ENCODE measurements at places on chromosomes 3 and 15.
A peak's percentile ranks its signal among the peaks of the same experiment; 100 is the strongest.

DNA sequence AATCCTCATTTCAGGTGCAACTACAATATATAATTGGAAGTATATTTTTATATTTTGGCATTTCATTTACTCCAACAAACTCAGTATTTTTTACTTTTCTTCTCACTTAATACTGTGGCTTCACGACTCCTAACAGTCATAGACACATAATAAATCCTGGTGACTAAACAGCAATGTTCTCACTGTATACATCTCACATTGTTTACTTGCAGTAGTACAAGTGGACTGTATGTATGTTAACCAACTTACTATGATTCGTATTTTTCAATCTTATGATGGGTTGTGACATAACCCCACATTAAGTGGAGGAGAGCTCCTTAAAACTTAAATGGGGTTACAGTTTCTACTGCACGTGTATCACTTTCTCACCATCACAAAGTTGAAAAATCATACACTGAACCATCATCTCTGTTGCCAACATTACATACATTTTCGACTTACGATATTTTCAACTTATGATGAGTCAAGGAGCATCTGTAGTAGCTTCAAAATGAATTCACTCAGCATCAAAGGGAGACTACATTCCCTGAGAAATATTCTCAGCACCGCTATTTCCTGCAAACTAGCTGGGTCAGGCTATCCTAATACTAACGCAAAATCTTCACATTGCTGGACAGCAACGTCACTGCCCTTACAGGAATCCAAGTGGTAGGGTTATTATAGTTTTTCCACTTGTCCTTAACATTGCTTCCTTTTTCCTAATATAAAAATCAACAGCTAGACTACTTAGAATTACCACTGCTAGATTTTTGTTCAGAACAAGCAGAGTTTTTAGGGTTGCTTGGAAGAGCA, 7.3 kb downstream of the ADAM10 start:
- DNase-seq: no peak

- no peak for DNase-seq
These were observed 225.8 kb upstream of the ALCAM start for GRCh38 chr3:105140899-105141367.

- no peak for DNase-seq
These were observed 222.7 kb downstream of the XXYLT1 start for GRCh38 chr3:195048059-195048905.

GRCh38 chr15:90221246-90221900, 12.4 kb downstream of the CIB1 start:
- no peak for DNase-seq

- DNase-seq: no peak
These were observed 2.0 kb downstream of the TRIM59 start for GRCh38 chr3:160447544-160447943.

- no peak for DNase-seq
These were observed 15.5 kb downstream of the UMPS start for GRCh38 chr3:124745756-124746155.

DNA sequence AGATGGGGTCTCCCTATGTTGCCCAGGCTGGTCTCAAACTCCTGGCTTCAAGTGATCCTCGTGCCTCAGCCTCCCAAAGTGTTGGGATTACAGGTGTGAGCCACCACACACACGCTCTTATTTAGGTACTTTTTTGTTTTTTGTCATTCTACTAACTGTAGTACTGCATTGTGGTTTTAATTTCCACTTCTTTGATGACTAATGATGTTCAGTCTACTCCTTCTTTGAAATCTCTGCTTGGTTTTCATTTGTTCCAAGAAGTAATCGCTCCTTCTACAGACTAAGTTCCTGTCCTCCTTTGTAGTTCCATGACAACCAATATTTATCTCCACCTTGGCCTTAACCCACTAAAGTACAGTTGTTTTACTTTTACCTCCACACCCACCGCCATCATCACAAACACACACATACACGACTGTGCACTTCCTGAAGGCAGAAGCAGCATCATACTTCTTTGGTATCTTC, 529 bp upstream of the DLEC1 start:
- no peak for DNase-seq

DNA sequence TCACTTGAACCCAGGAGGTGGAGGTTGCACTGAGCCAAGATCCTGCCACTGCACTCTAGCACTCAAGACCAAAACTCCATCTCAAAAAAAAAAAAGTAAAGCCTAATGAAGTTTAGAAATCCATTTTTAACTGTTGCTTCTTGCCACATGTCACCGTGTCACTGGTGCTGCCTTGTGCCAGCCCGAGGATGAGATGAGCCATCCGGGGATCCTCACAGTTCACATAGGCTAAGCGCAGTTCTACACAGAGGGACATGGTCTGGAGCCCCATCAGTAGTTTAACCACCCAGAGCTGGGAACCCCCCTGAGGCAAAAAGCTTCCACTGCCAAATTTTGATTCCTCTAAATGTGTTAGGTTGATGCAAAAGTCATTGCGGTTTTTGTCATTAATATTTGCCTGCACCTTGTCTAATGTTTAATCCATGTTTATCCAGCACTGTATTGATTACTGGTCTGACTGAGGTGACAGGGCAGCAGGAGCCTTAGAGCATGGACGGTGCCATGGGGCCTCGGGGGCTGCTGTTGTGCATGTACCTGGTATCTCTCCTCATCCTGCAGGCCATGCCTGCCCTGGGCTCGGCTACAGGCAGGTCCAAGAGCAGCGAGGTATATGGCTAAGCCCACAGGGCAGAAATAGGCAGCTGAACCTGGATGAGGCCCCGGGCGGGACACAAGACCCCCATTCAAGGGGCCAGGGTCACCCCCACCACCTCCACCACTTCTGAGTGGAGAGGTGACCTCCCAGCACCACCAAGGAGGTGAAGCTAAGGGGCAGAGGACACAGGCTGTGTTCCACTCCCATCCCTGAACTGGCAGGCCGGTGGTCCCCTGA, at the start of gene ITIH1:
ITIH1 (plus strand) TSS at position 473 of the 832 bp plus-strand sequence; CDS start at position 490, 17 bp downstream.
- DNase-seq: no peak

DNA sequence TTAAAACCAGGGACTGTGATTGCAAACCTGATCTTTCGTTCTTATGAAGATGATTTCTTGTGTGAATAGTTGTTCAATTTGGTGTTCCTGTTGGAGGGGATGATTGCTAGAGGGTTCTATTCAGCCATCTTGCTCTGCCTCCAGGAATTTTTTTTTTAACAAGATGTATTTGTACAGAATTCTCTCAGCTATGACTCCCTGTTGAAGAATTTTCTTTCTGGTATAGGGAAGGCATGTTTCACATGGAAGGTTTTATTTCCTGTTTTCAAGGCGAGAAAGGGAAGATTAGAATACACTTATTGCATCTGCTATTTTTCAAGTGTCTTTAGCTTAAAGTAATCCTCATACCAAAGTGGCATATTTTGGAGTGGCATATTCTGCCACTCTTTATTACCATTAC, 5.6 kb upstream of the LRRC34 start:
- DNase-seq: no peak

DNA sequence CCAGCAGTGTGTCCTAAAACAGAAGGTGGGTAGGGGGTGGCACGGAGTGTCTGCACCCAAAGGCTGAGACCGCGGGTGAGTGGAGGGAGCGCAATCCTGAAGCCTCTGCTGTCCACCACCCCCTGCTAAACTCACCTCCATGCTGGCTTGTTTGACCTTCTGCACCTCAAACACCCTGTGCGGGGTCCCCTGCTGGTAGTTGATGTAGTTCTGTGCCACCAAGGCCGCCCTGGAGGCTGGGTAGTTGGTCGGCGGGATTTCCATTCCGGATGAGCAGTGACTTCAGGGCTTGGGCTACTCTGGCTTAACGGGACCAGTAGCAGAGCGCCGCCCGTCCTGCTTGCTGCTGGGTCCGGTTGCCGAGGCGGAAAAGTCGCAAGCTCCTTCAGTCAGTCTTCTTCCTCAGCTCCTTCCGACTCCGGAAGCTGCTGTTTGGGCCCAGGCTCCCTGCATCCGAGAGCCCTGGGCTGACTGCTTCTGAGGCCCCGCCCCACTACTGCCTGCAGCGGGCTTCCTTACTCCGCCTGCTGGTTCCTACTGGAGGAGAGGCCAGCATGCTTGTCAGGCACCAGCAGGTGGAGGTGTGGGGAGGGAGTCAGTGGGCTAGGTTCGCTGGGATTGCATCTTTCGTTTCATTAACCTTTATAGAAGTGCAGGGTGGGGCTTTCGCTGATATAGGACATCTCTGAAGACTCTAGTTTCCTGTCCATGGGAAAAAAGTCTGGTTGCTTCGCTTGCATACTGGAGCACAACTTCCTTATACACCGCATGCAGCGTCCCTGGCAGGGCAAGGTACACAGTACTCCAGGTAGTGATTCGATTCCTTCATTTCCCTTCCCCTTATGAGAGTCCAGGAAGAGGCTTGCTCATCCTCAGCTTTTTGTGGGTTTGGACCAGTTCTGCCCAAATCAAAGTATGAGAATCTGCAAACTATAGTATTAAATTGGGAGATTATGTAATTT, at the start of gene LXN:
LXN (minus strand) TSS at position 434 of the 962 bp plus-strand sequence; CDS start at position 264, 170 bp downstream.
- DNase-seq: peak; percentile 70

- DNase-seq: no peak
These were observed 2.3 kb upstream of the TMEM266 start for GRCh38 chr15:76057332-76058000.

DNA sequence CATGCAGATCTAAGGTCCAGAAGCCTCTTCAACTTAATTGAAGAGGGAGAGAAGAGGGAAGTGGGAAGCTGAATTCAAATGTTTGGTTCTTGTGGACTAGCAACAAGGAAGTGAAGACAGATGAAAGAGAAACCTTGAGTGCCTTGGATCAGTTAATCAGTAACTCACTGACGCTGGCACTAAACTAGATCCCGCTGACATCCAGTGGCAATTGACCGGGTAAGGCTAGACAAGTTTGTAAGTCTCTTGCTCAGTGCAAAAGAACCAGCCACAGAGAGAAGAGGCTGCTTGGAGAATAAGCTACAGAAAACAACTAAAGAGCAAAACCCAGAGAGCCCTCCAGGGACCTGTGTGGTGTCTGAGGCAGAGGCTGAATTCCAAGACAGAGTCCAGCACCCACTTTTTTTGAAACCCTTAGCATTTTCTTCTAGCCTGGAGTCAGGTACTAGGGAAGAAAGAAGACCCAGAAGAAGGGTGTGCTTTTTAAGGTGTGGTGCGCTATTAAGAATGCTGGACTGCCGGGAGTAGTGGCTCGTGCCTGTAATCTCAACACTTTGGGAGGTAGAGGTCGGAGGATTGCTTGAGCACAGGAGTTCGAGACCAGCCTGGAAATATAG, 6.9 kb downstream of the PLCH1 start:
- DNase-seq: no peak

- DNase-seq: no peak
These were observed 671.4 kb downstream of the AGBL1 start for GRCh38 chr15:86751116-86751515.

GRCh38 chr15:88908697-88909621, 4.2 kb downstream of the MFGE8 start:
- DNase-seq: no peak

DNA sequence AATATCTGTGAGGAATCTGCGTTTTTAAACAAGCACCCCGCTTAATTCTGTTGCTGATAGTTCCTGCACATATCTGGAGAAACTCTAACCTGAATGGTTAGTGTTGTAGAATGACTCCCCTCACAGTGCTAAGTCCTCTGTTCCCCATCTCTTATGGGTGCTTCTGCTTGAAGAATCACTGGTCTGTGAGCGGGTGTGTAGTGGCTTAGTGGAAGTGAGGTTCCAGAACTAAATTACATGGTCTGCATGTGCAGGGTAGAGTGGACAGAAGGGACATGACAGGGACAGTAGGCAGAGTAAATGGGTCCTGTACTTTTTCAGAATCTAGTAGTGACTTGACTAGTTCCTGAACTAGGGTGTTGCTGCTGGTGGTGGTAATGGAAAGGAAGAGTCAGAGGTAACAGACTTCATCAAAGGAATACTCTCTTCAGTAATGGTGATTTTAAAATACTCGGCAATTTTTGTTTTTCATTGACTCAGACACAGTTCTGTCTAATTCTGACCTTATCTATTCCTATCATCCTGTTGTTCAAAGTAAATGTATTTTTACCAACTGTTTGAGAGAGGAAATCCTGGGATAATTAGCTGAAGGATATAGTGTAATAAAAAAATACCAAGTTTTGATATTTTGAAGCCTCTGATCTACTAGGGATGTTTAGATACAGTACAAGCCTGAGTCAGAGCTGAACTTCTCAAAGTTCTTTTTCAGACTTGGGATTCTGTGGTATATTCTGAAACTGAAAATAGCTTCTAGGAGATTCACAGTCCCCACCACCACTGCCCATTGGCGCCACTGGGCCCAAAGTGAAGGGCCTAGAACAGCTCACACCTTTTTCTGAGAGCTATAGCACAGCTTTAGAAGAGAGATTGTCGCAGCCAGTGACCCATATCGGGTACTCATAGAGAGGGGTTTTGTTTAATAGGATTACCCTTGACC, 55.5 kb downstream of the FNDC3B start:
- DNase-seq: peak; percentile 33

DNA sequence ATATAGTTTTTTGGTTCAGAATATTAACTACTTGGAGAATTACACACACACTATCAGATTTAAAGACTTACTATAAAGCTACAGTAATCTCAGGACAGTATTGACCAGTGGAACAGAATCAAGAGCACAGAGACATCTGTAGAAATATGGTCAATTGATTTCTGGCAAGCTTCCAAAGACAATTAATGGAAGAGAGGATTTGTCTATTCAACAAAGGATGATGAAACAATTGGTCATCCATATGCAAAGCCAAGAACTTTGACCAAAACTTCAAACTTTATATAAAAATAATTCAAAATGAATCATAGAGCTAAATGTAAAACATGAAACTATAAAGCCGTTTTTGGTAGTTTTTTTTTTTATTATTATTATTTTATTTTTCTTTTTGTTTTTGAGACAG, 29.8 kb upstream of the MB21D2 start:
- DNase-seq: no peak

DNA sequence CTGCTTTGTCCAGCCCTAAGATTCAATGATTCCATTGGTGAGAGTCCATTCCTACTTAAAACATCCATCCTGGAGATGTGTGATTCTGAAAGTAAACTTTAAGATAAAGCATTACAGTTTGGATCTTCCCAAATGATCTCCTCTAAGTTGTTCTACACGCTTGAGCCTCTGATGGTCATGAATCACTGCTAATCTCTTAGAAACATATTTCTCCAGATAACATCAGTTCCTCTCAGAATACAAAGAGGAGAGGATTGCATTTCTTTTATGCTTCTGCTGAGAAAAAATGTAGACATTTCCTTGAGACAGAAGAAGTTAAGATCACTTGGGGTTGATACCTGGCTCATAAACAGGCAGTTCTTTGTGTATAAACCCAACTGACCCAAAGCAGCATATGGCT, 281.2 kb upstream of the DPH6 start:
- DNase-seq: no peak

DNA sequence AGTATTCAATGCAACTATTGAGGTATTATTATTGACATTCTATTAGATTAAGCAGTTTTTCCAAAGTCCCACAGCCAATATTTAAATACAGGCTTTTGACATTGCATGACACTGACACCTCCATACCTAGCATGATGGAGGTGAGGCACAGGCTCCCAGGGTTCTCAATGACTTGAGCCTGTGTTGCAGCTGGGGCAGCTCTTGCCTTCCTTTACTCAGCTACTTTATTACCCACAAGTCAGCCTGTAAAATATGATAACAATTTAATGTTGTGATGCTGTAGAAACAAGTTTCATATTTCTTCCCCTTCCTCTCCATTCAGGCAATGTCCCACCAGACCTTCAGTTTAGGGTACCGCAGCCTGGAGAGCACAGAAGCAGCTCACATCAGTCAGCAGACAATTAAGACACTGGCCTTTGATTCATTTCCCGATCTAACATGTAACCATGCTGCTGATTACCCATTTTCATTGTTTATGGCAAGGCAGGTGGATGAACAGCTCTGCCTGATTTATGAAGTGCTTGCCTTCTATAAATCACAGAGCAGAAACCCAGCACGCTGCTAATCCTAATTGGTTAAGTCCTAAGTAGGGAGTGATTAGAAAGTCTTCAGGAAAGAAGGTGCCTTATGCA, 826.1 kb downstream of the AGBL1 start:
- no peak for DNase-seq

GRCh38 chr15:40064231-40064894, 25.4 kb upstream of the SRP14 start:
- DNase-seq: no peak
